ENCODE measurements at places on chromosomes 13 and 19. TPM values are rescaled to one million over a fixed set of nuclear protein-coding genes. Genes with fewer than 3 reads are reported as not detected.

DNA sequence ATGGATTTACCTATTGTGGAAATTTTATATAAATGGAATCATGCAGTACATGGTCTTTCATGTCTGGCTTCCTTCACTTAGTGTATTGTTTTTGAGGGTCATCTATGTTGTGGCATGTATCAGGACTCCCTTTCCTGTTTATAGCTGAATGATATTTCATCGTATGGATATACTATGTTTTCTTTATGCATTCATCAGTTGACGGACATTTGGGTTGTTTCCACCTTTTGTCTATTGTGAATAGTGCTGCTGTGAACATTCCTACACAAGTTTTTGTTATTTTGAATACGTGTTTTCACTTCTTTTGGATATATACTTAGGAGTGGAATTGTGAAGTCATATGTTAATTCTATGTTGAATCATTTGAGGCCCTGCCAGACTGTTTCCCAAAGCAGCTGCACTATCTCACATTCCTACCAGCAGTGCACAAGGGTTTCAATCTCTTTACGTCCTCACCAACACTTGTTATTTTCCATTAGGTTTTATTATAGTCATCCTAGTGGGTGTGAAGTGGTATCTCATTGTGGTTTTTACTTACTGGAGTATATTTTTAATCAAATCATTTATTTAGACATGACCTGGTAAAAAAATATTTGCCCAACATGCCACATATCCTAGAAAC lies 262.7 kb downstream of the DLEU7 start:
- no peak for DNase-seq
- H3K4me1 ChIP-seq: peaks cover 27% of the 10 kb centered on the region
- H3K27me3 ChIP-seq: no peaks in the 10 kb centered on the region
- H3K27ac ChIP-seq: peak overlapping the region; percentile 5
- no peak overlapping the region for H3K4me3 ChIP-seq

DNA sequence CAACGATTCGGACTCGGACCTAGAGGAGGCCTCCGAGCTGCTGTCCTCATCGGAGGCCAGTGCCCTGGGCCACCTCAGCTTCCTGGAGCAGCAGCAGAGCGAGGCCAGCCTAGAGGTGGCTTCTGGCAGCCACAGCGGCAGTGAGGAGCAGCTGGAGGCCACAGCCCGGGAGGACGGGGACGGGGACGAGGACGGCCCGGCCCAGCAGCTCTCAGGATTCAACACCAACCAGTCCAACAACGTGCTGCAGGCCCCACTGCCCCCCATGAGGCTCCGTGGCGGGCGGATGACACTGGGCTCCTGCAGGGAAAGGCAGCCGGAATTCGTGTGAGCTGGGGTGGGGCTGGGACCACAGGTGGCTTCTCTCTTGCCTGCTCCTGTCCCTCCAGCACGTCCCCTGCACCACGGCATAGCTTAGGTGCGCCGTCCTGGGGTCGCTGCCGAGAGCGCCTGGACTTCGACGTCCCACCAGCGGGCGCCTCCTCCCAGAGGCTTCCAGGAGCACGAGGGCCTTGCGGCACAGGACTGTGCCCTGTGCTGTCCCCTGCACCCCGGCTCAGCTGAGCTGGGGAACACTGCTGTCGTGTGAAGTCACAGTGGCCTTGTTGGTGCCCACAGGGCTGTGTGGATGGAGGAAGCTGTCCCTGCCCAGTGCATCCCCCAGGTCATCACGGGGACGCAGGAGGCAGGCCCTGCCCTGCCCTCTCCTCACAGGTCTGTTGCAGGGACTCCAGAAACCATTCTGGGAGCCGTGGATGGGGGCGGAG lies 9.3 kb downstream of the POLR2E start:
- peaks cover 3% of the 10 kb centered on the region for H3K4me1 ChIP-seq
- no peak overlapping the region for H3K27ac ChIP-seq
- DNase-seq: no peak
- H3K36me3 ChIP-seq: peaks cover 3% of the 10 kb centered on the region
- peak overlapping the region; percentile 26 for H3K4me3 ChIP-seq
- H3K27me3 ChIP-seq: peaks cover 9% of the 10 kb centered on the region

The ZNF562 gene
- total RNA-seq: 23.3 TPM

DNA sequence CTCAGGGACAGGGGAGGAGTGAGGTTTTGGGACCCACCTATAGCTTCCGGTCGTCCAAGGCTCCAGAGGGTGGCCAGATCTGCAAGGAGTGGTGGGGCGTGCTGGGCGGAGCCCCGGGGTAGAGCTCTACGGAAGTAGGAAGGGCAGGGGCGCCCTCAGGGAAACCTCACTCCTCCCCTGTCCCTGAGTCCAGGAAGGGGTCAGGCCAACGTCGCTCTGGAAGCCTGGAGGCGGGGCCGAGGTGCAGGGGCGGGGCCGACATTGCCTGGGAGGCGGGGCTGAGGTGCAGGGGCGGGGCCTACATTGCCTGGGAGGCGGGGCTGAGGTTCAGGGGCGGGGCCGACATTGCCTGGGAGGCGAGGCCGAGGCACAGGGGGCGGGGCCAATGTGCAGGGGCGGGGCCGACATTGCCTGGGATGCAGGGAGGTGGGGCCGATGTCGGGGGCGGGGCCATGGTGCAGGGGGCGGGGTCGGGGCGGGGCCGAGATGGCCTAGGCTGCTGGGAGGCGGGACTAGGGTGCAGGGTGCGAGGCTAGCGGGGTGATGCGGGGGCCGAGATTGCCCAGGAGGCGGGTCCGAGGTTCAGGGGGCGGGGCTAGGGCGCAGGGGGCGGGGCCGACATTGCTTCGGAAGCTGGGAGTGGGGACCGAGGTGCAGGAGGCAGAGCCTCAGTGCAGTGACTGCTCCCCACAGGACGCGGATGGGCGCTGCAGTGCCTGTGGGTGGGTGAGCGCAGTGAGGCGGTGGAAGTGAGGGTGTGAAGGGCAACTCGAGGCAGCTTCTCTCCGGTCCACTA lies 4.9 kb upstream of the PALM start:
- no peaks in the 10 kb centered on the region for H3K4me1 ChIP-seq
- H3K4me3 ChIP-seq: no peak overlapping the region
- no peak overlapping the region for H3K27ac ChIP-seq
- no peaks in the 10 kb centered on the region for H3K36me3 ChIP-seq
- peaks cover 13% of the 10 kb centered on the region for H3K27me3 ChIP-seq
- peak; percentile 72 for DNase-seq

GRCh38 chr19:14479309-14479974 lies 4.3 kb upstream of the PTGER1 start:
- H3K36me3 ChIP-seq: peaks cover 2% of the 10 kb centered on the region
- DNase-seq: no peak
- no peak overlapping the region for H3K4me3 ChIP-seq
- no peak overlapping the region for H3K27ac ChIP-seq

DNA sequence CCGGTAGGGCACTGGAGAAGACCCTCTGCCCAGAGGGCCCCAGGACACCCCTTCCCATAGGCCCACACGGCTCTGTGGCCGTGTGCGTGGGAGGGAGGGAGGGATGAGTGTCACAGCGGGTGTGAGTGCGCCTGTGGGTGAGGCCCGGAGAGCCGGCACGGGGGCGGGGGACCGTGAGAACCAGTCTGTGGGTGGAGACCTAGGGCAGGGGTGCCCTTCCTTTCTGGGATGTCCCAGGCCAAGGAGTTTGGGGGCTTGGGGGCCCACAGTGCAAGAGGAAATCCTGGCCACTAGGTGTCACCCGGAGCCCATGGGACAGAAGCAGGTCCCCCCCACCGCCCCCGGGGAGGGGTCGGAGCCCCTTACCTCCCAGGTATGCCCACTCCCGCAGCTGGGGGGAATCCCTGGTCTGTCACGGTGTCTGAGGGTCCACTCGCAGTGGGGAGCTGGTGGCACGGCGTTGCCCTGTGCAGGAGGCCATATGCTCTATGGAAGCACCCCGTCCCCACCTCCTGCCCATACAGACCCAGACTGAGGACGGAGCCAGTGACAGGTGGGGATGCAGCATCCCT lies 16.0 kb upstream of the SLC7A10 start:
- H3K27me3 ChIP-seq: peaks cover 3% of the 10 kb centered on the region
- DNase-seq: no peak
- H3K4me3 ChIP-seq: no peak overlapping the region
- H3K36me3 ChIP-seq: no peaks in the 10 kb centered on the region
- no peak overlapping the region for H3K27ac ChIP-seq
- H3K4me1 ChIP-seq: no peaks in the 10 kb centered on the region

GRCh38 chr13:26571518-26571917 lies 14.0 kb downstream of the WASF3 start:
- H3K27me3 ChIP-seq: no peaks in the 10 kb centered on the region
- DNase-seq: no peak
- H3K36me3 ChIP-seq: peaks cover 46% of the 10 kb centered on the region
- H3K27ac ChIP-seq: no peak overlapping the region
- peaks cover 7% of the 10 kb centered on the region for H3K4me1 ChIP-seq

The ZNF100 gene
- total RNA-seq: 28.6 TPM

GRCh38 chr13:72567566-72567965 lies 159.9 kb downstream of the MZT1 start:
- no peak for DNase-seq
- no peak overlapping the region for H3K4me3 ChIP-seq
- H3K27me3 ChIP-seq: no peaks in the 10 kb centered on the region
- H3K4me1 ChIP-seq: peaks cover 4% of the 10 kb centered on the region
- H3K27ac ChIP-seq: no peak overlapping the region

DNA sequence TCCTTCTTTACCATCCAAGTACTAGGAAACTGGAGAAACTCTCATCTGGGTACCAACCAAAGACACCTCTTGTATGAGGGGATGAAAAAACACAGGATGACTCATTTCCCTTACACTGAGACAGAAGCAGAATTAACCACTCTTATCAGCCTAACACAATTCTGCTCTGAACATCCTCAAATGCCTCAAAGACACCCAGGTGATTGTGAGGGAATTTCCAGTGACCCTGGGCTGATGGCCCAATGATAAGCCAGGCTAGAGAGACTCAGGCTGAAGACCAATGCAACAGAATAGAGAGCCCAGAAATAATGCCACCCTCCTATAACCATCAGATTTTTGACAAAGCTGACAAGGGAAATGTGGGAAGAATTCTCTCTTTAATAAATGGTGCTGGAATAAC lies 7.0 kb downstream of the ZNF737 start:
- no peak for DNase-seq
- no peaks in the 10 kb centered on the region for H3K27me3 ChIP-seq
- no peaks in the 10 kb centered on the region for H3K4me1 ChIP-seq
- no peak overlapping the region for H3K4me3 ChIP-seq
- no peak overlapping the region for H3K27ac ChIP-seq

DNA sequence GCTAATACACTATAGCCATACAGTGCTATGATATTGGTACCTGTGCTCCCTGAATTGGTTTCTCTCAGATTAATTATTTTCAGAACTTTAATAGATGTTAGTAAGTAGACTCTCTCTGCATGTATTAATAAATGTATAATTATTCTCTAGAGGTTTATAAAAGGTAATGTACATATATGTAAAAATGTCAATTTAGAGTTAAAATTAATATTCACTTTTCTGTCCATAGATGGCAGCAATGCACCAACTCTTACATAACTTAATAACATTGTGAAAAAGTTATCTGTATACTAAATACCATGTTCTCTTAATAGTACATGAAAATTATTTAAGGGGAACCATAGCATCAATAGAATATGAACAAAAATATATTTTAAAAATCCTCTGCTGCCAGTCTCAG lies 515.0 kb upstream of the KLHL1 start:
- H3K36me3 ChIP-seq: no peaks in the 10 kb centered on the region
- DNase-seq: no peak
- no peak overlapping the region for H3K27ac ChIP-seq
- peaks cover 13% of the 10 kb centered on the region for H3K4me1 ChIP-seq
- no peak overlapping the region for H3K4me3 ChIP-seq

The PRSS57 gene
- not detected for total RNA-seq

DNA sequence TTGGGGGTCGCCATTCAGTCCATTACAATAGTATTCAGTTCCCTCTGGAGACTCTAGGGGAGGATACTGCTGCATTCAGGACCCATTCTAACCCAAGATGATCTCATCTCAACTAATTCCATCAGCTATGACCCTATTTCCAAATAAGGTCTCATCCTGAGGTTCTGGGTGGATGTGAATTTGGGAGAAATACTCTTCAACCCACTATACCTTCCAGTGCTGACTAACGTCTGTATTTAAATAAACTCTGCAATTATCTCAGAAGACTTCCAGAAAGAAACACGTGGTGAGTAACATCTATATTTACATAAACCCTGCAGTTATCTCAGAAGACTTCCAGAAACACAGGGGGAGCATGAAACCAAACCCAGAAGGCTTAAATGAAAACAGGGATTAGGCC lies 1300.7 kb downstream of the PCDH9 start:
- H3K4me3 ChIP-seq: no peak overlapping the region
- no peaks in the 10 kb centered on the region for H3K27me3 ChIP-seq
- peaks cover 4% of the 10 kb centered on the region for H3K4me1 ChIP-seq
- H3K27ac ChIP-seq: no peak overlapping the region
- no peak for DNase-seq

DNA sequence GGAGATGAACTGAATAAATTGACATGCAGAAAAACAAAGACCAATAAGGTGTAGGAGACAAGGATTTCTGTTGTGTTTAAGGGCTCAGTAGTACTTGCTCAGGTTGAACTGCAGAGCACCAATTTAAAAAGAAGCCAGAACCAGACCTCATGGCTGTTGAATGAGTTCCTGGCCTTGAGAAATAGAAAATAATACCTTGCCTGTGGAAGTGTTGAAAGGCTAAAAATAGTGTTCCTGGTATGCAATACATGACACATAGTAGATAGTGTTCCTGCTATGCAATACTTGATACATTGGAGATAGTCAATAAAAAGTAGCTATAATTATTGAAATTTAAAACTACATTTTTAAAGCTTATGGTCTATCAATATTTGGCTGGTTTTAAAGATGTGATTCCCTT lies 595.8 kb downstream of the PCDH9 start:
- peaks cover 4% of the 10 kb centered on the region for H3K36me3 ChIP-seq
- no peak overlapping the region for H3K27ac ChIP-seq
- no peak overlapping the region for H3K4me3 ChIP-seq
- no peak for DNase-seq

GRCh38 chr13:41099986-41100385 lies 32.6 kb downstream of the KBTBD6 start:
- DNase-seq: no peak
- H3K4me1 ChIP-seq: peaks cover 19% of the 10 kb centered on the region
- H3K36me3 ChIP-seq: no peaks in the 10 kb centered on the region
- H3K4me3 ChIP-seq: no peak overlapping the region
- H3K27ac ChIP-seq: no peak overlapping the region
- H3K27me3 ChIP-seq: no peaks in the 10 kb centered on the region

The ITGBL1 gene
- not detected for total RNA-seq

The LRRC63 gene
- total RNA-seq: 0.37 TPM

The SLC17A7 gene
- 0.23 TPM for total RNA-seq
